Gastroesophageal sphincter (tissue), 4 donors: ENCODE measurements at places on chromosomes 6 and 20.

- no peak for ATAC-seq
Observed at GRCh38 chr20:16693278-16693677, 36.5 kb upstream of the SNRPB2 start.

GRCh38 chr20:19740512-19740911 is 17.5 kb upstream of the RIN2 start:
- ATAC-seq: no peak

- no peak for ATAC-seq
Observed at GRCh38 chr20:15831201-15831600, 742.0 kb downstream of the KIF16B start.

GRCh38 chr6:79634491-79635231 is 3.5 kb downstream of the SH3BGRL2 start:
- no peak for ATAC-seq

DNA sequence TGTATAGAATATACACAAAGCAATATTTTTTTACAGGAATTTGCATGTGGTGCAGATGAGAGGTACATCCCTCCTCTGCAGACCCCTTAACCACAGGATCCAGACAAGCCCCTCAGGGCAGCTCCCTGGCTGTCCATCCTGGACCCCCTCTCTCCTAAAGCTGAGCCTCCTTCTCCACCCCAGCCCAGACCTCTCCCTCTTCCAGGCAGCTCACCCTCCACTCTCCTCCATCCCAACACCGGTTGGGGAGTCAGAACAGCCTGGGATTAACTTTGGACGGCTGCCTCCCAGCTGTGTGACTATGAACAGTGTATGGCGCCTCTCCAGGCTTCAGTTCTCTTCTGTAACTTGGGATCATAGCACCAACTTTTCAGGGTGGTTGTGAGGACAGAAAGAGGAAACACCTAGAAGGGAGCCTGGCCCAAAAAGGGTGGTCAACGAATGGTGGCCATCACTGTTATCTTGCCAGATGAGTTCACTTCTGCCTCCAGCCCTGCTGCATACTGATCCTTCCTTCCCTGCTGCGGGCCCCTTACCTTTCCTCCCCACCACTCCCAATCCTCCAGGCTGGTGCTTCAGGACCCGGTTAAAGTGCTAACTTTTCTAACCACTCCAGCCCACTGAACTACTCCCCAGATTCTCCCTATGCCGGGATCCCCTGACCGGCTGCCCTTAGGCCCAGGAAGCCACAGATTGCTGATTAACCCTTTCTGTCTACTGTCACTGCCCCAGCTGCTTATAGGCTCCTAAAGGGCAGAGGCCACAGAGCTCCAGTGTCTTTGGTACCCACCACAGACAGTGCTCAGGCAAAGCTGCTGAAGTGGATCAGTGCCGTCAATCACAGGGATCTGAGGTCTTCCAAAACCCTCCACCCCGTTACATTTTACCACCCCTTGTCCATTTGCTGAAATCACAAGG is 55.9 kb downstream of the GPR6 start:
- no peak for ATAC-seq

- peak; percentile 55 for ATAC-seq
Observed at GRCh38 chr20:2652724-2653555, 508 bp downstream of the NOP56 start.

DNA sequence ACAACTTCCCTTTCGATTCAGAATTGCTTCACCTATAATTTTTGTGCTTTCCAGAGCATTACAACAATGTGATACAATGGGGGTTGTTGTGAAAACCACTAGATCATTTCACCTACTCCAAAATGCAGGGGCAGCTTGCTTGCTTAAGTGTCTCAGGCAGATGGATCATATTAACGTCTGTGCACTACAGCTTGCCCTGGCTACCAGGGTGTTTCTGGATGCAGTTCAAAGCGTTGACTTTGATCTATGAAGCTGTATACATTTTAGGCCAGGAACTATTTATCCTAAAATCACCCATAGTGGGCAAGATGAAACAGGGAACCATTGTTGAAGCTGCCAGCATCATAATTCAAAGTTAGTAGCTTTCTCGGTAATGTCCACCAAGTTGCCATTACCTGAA is 339.5 kb upstream of the HSF2 start:
- no peak for ATAC-seq

DNA sequence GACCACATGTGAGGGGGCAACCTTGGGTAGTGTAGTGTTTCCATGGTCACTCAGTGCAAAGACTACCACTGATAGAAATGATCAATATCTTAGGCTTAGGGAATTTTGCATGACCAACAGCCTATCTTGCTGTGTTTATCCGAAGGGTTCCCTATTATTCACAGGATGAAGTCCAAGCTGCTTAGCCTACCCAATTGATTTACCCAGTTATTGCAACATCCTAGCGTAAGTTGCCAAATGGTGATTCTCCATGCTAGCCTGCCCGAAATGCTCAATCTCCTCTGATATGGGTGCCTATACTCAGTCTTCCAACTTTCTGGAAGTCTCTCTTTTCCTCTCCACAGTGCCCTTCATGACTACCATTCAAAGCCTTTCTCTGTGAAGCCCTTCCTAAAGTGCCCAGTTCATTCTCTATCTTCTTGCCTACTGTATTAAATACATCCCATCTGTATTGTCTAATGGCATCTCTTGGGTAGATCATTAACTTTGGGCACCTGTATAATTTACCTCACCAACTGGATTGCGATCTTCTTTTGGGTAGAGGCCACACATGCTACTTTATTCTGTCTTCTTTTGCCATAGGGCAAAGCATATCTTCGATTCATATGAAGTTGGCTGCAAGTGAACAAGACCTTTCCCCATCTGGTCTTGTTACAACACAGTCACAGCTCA is 240.5 kb downstream of the CLIC5 start:
- no peak for ATAC-seq

DNA sequence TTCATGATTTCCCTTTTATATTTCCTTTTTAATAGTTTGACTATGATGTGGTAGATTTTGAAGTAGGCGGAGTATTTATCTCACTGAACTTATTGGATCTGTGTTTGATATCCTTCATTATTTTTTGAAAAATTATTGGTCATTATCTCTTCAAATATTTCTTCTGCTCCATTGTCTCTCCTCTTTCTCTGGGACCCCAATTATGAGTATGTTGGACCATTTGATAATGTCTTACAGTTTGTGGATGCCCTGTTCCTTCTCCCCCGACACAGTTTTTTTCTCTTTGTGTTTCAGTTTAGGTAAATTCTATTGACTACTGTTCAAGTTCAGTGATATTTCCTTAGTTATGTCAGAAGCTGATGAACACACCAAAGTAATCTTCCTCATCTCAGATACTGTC is 49.4 kb upstream of the COL10A1 start:
- ATAC-seq: no peak

DNA sequence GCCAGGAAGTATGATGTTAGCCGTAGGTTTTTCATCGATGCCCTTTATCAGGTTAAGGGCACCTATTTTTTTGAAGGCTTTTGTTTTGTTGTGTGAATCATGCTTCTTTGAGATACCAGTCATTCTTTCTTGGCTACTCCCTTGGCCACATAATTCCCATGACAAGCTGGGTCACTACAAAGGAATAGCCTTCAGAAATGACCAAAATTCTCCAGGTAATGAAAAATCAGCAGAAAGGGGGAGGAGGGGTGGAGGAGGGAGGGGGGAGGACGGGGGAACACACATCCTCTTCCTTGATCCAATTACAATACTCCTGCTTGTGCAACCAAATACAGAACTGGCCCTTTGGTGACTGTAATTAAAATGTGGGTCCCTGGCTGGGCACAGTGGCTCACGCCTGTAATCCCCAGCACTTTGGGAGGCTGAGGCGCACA is 21.7 kb upstream of the TGM2 start:
- ATAC-seq: no peak

DNA sequence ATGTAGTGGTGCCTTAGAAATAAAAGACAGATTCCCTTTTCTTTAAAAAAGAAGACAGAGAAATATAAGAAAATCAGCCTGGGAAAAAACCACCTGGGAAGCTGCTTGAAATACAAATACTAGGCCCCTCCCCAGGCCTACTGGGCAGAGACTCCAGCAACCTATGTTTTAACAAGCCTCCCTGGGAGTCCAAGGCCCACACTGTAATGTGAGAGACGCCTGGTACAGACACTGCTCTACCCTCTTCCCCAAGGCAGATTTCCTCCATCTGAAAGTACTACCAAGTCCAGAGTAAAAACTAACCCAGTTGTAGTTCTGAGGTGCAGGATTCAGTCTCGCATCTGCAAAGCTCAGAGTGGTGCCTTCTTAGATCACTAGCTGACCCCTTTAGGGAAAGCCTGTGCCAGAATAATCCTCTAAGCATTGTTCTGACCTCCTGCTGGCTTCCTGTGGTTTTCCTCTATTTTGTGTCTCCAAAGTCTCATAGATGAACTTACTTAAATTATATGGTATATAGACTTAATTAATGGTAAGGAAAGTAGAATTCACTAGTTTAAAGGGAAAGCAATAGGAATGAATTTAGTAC is 270.2 kb upstream of the SLC35B3 start:
- no peak for ATAC-seq

GRCh38 chr20:10111139-10111958 is 76.6 kb downstream of the ANKEF1 start:
- ATAC-seq: no peak

- no peak for ATAC-seq
Observed at GRCh38 chr6:113172531-113172966, 684.6 kb upstream of the MARCKS start.

DNA sequence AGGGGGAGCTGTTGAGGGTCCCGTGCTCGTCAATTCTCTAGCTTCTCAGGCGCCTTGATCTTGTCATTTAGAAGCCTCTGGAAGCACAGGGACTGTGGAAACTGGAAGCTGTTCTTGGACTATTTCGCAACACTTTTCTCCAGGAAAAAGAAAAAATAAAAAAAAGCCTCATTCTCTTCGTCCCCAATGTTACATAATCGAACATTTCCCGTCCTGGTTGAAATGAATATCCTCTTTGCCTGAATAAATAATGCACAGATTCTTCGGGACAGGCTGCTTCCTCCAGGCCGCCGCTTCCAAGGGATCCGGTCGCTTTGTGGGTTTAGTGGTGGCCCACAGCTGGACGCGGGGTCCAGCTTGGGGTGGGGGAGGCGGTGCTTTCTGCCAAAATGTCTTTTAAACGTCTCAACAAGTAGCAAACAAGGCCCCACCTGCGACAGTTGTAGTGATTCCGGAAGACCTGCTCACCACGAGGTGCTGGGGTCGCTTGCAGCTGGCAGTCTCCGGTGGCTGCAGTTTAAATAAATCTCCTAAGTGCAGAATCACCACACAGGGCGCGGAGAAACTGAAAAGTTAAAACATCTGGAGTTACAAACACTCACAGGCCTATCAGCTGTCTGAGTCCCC is 125.9 kb upstream of the ESR1 start:
- ATAC-seq: no peak

GRCh38 chr6:30887901-30888815 is 3.8 kb downstream of the DDR1 start:
- ATAC-seq: no peak

DNA sequence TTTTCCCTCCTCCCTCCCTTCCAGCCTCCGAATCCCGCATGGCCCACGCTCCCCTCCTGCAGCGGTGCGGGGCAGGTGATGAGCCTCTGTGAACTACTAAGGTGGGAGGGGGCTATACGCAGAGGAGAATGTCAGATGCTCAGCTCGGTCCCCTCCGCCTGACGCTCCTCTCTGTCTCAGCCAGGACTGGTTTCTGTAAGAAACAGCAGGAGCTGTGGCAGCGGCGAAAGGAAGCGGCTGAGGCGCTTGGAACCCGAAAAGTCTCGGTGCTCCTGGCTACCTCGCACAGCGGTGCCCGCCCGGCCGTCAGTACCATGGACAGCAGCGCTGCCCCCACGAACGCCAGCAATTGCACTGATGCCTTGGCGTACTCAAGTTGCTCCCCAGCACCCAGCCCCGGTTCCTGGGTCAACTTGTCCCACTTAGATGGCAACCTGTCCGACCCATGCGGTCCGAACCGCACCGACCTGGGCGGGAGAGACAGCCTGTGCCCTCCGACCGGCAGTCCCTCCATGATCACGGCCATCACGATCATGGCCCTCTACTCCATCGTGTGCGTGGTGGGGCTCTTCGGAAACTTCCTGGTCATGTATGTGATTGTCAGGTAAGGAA is at the start of gene OPRM1:
Gene OPRM1, plus strand, starts transcription at position 10 of the 612 bp plus-strand sequence. Its CDS starts 305 bp downstream, at position 315.
- peak; percentile 39 for ATAC-seq

- ATAC-seq: no peak
Observed at GRCh38 chr20:48489656-48490055, 338.1 kb downstream of the PREX1 start.

DNA sequence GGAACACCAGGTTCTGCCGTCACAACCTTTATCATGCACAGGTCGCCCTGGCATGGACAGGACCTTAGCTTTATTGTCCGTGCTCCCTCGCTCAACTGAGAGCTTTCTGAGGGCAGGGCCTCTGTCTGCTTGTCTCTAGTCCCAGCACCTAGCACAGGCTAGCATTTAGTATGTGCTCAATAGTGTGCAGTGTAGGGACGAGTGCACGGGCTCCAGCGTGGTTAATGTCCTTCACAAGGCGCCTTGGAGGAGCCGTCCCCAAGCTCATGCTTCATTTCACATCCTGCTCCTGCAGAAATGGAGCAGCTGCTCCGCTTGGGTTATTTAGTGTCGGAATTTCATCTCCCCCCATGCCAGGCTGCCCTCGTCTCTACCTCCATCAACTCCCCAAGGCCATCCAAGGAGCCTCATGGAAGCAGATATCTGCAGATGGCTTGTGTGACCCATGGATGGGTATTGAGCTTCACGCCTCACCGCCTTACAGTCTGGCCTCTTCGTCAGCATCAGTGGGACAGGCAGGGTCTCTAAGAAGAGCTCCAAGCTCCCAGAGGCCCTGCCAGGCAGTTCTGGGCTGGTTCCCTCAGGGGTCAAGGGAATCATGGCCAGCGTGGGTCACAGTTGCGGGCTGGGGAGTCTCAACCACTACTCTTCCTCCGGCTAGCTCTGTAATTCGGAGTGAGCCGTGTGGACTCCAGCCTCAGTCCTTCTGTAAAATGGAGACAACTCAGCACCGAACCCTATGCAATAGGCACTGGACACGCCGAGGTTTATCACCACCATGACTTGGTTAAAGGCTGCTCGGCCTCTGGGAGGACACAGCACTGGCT is 60.8 kb upstream of the APCDD1L start:
- no peak for ATAC-seq

DNA sequence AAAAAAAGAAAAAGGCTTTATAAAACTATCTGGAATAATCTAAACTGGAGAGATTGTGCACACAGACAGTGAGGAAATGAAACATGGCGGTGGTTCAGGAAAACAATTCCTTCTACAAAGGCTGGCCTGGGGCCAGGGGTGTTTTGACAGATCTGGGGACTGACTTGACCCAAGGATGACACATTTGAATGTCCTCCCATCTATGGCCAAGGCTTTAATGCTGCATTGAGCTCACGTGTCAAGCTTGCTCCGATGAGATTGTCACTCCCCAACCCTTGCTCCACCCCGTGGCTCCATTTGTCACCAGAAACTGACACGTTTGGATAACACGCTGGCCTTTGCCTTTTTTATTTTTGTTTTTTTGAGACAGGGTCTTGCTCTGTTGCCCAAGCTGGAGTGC is 156.1 kb downstream of the ZFP64 start:
- ATAC-seq: no peak

DNA sequence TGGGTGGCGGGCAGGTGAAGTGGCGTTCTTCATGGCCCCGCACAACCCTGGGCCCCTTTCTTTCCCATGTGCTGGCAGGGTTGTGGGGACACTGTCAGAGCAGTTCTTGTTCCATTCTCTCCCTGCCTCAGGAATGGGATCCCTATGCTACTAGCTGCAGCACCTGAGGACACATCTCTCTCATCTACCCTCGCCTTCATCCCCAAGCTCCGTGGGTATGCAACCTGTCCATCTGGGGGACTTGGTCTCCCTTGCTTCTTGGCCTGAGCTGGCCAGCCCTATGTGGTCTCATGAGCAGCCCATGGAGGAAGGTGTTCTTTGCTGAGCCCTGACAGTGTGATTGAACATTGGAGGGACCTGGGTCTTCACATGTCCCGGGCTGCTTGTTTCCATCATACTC is 24.2 kb downstream of the CST9L start:
- ATAC-seq: no peak
